Stimulated activated CD4-positive, alpha-beta T cell treated with anti-CD3 and anti-CD28 coated beads, Interleukin-4, amount 100 ng/mL, for 24 hours (primary cell): ENCODE measurements at places on chromosomes 16 and 17.

- DNase-seq = no peak
These were observed 48.8 kb downstream of the BRIP1 start for GRCh38 chr17:61814485-61814884.

GRCh38 chr16:84139628-84140258 lies 5.2 kb downstream of the HSDL1 start:
- DNase-seq = no peak

DNA sequence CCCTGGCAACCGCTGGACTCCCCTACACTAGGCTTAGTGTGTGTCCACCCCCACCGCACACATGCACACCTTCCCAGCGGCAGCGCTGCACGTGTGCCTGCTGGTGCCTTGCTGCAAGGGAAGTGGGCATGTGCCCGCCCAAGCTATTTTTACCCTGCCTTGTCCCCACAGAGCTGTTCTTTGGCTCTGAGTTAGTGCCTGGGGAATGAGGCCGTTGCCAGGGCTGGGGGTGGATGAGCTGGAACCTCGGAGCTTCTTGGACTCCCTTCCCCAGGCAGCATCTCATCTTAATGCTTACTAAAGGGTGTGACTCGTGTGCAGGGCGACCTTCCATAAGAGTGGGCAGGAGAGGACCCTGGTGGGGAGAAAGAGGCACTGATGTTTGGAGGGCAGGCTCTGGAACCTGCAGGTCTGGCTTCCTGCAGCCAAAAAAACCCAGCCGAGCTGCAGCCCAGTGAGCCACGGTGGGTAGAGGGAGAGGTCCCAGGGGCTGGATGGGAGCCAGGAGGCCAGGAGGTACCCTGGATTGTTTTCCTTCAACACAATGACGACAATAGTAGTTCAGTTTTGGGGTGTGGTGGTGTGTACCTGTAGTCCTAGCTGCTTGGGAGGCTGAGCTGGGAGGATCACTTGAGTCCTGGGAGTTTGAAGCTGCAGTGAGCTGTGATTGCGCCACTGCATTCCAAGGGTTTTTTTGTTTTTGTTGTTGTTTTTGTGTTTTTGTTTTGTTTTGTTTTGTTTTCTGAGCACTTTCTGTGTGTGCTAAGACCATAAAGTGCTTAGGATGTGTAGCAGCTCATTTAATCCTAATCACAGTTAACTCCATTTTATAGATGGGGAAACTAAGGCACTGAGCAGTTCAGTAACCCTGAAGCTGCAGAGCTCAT lies 119.1 kb downstream of the RAB11FIP4 start:
- DNase-seq = no peak

GRCh38 chr16:81676066-81676882 lies 102.8 kb upstream of the PLCG2 start:
- no peak for DNase-seq

- DNase-seq = no peak
These were observed 20.5 kb downstream of the PRKCB start for GRCh38 chr16:23856251-23856709.

DNA sequence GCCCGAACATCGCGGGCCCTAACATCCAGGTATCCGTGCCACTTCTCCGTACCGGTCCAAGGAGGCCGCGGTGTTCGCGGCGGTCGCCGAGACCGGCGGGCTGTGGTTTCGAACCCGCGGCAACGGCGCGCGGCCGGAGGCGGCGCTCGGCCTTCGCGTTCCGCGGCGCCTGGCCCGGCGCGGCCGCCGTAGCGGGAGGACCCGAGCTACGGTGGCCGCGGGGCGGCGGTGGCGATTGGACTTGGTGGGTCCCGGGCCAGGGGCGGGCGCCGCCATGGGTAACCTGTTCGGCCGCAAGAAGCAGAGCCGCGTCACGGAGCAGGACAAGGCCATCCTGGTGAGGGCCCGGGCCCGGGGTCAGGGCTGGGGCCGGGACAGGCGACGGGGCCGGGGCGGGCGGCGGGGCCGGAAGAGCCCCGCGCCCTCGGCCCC lies at the start of gene CHMP6:
Gene CHMP6 (plus strand): TSS at position 197 of the 432 bp plus-strand sequence. CDS start 78 bp downstream, at position 275.
- DNase-seq = peak; percentile 70

- no peak for DNase-seq
These were observed 73.0 kb downstream of the ABCC6 start for GRCh38 chr16:16150117-16150877.

DNA sequence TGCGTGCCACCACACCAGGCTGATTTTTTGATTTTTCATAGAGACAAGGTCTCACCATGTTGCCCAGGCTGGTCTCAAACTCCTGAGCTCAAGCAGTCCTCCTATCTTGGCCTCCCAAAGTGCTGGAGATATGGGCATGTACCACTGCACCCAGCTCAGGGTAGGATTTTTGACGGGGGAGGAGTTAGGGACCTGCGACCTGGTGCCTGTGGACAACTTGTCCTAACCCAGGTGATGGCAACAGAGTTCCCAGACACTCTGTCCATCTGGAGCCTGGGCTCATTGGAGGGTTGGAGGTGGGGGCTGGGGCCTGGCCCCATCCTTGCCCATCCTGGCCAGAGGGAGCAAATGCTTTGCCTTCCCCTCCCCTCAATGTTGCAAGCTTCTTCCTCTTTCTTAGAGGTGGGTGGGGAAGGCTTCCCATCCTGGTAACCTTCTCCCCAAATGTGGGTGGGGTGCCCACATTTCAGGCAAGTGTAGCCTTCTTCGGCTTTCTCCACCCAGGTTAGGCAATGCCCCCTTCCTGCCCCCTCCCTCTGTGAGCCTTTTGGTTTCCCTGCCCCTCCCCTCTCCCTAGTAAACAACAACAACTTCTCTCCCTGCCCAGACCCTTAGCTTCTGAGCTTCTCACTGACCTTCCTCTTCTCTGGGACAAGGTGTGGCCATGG lies 24.9 kb downstream of the RARA start:
- no peak for DNase-seq

DNA sequence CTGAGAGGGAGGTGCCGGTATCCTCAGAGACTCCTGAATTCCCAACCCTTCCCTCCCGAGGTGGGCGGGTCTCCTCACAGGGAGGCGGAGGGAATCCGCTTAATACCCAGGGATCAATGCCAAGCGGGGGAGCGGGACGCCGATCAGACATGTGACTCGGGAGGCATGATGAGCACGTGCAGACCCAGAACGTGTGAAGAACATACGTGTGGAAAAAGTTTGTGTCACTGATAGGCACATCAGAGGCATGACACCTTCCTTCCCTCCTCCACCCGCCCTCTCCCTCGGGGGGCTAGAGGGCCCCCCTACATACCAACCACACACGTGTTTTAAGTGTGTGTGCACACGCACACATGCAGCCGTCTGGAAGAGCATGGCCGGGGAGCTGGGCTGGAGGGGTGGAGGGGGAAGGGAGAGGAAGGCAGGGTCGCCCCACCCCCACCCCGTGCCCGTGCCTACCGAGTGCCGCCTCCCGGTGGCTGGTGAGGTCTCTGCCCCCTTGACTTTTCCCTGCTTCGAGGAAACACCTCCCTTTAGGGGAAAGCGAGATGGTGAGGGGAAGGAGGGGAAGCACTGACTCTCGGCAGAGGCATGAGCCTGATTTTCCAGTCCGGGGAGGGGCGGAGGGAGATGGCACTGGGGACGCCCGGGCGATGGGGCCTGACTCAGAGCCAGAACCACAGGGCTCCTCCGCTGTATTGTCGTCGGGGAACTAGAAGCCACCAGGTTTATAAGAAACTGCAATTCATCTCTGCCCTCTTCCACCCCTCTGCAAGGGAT lies 12.1 kb upstream of the TBX21 start:
- peak; percentile 98 for DNase-seq

DNA sequence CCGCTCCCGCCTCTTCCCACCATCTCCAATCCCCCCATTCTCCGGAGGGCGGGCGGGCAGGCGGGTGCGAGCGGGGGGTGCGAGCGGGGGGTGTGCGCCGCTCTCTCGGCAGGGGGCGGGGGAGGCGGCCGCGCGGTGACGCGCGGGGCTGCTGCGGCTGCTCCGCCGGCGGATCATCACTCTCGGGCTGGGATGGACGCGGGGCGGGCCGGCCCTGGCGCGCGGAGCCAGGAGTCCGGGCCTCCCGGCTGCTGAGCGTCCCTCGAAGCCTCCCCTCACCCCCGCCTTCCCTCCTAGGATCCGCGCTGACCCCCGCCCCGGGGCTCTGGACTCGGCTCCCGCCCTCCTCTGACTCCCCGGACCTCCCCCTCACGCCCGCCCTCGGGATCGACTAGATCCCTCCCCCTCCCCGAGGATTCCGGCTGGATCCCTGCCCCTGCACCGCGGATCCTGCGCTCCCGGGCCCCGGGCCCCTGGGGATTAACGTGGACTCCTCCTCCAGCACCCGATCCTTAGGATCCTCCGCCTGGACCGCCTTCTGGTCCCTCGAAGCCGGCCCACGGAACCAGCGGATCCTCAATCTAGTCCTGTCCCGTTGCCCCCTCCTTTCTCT lies 946 bp upstream of the TMEM256 start:
- peak; percentile 65 for DNase-seq

- DNase-seq = peak; percentile 57
These were observed 4.7 kb upstream of the GFAP start for GRCh38 chr17:44919885-44920564.

GRCh38 chr17:9268546-9268945 lies 247.2 kb downstream of the NTN1 start:
- DNase-seq = no peak

- no peak for DNase-seq
These were observed 101.4 kb upstream of the HLF start for GRCh38 chr17:55163408-55163807.

GRCh38 chr16:50146479-50147435 lies 6.3 kb upstream of the TENT4B start:
- no peak for DNase-seq

DNA sequence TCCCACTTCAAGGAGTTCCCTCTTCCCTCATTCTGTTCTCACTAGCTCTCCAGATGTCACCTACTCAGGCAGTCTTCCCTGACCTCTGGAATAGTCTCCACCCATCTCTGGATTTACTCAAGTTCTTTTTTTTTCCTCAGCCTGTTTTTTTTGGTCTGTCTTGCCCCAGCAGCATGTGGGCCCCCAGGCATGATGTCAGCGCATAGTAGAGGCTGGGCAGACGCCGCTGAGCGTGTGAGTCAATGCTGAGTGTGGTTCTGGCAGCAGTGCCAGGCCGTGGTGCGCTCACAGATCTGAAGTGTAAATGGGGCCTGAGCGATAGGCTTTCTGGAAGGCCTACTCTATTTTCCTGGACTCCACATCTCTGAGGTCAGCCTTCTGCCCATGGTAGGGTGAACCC lies 2.7 kb upstream of the KCNJ18 start:
- no peak for DNase-seq

DNA sequence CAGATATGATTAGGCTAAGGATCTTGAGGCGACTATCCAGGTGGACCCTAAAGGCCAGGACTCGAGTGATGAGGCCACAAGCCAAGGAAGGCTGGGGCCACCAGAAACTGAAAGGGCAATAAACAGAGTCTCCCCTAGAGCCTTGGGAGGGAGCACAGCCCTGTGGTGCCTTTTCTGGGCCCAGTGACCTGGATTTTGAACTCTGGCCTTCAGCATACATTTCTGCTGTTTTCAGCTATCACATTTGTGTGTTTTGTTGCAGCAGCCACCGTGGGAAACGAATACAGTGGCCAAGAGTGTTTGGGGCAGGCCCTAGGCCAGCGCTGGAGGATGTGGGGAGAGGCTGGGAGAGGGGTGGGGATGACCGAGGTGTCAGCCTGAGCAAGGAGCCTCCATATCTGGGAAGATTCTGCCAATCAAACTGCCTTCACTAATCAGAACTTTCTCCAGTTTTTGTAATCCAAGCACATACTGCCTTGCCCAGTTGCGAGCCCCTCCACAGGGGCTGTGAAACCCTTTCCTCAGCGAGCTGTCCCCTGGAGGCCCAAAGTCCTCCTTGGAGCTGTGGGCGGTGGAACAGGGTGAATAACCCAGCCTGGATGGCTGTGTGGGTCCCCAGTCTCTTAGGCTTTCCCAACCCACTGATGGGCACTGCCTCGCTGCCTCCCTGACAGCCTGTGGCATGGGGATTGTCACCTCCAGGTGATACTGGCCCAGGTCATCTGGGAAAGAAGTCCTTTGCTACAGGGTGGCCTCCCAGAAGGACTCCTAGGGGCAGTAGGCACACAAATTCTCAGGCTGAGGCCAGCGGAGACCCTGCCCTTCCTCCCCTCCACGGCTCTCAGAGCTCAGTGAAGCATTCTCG lies 16.8 kb downstream of the B9D1 start:
- no peak for DNase-seq

- DNase-seq = no peak
These were observed 87.5 kb upstream of the HLF start for GRCh38 chr17:55177159-55177854.

DNA sequence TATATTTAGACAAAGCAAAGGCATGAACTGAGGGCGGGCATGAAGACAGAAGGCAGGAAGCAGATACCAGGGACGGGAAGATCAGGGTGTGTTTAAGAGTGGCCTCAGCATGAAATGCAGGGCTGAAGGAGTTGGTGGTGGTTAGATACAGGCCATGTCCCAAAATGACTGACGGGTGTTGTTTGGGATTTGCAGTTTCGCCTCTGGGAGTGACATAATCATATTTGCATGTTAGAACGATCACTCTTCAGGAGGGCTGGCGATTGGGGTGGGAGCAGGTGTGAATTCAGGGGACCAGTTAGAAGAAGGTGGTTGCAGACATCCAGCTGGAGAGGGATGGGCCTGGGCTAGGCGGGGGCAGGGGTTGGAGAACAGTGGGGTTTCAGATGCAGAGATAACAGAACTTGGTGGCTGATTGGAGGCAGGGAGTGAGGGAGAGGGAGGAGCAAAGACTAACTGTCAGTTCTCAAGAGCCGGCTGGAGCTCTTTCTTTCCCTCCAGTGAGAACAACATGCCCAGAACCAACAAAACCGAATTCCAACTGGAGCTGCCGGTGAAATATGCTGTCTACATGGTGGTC lies 27.2 kb upstream of the ITGAX start:
- DNase-seq = no peak
